ENCODE measurements at places on chromosomes 1 and 21.

GRCh38 chr21:32687643-32688345 lies 40.0 kb downstream of the SYNJ1 start:
- no peak for DNase-seq

DNA sequence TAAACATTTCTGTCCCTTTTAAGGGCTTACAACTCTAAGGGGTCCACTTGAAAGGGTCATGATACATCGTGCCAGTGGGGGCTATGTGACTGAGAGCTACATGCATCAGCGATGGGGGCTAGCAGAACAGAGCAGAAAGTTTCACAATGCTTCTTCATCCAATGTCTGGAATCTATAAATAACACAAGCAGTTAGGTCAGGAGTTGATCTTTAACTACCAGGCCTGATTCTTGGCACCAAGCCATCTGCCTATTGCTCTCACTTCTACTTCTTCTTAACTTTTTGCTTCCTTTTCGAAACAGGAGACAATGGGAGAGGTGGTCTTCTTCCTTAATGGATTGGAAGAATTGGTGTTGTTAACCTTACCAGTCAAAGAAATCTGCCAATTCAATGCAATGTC lies 410.0 kb downstream of the TGFB2 start:
- no peak for DNase-seq

GRCh38 chr1:202086579-202087350 lies 36.0 kb upstream of the GPR37L1 start:
- no peak for DNase-seq

DNA sequence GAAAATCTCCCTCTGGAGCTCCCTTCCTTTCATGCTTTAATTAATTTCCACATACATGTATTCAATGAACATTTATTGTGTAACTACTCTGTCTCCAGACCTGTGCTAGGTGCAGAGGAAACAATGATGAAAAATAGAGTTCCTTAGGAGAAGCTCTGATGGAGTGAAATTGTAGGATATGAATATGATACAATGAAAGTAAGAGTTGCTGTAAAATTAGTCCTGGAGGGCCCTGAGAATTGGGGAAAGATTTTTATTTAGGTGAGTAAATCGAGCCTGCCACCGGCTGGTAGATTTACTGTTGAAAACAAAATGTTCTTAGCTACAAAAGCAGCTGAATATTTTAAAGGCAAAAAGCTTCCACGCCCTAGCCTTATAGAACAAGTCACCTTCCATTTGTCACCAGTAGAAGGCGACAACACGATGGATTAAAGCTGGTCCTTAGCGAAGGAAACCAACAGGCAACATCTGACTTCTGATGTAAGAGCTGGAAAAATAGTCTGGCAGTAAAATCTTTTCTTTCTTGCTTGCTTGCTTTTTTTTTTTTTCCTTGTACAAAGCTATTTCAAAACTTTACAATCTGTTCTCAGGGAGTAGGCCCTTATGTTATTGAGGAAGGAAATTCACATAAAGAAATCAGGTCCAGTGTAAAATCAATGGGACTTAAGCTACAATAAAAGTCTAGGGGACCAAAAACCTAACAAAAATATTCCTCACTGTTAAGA lies 82.0 kb upstream of the ROR1 start:
- peak; percentile 98 for DNase-seq

- peak; percentile 81 for DNase-seq
Measured at GRCh38 chr1:55277377-55278130, 62.4 kb upstream of the USP24 start.

DNA sequence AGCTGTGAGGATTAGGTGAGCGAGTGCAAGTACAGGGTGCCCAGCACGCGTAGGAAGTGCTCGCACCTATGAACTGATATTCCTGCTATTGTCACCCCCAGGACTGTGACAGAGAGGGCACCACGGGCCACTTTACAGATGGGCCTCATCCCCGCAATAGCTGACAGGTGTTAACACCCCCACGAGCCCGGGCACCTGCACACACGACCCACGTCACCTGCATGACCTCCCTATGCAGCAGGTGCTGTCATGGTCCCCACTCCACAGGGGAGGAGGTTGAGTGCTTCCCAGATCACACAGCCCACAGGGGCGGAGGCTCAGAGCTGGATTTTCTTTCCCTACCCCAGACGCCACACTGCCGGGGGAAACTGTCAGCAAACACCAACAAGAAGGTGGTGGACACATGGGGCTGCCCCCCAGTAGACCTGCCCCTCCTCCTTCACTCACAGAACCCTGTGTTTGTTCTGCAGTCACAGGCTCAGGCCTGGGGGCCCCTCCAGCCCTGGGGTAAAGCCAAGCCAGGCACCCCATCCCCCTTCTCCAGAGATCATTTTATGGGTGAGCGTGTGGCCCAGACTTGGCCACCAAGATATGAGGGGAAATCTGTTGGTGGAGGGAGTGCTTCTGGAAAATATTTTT lies 465.5 kb downstream of the MATN1 start:
- no peak for DNase-seq

GRCh38 chr1:9265968-9266367 lies 26.7 kb upstream of the SPSB1 start:
- DNase-seq = no peak
